ENCODE measurements at places on chromosomes 2 and 18.

DNA sequence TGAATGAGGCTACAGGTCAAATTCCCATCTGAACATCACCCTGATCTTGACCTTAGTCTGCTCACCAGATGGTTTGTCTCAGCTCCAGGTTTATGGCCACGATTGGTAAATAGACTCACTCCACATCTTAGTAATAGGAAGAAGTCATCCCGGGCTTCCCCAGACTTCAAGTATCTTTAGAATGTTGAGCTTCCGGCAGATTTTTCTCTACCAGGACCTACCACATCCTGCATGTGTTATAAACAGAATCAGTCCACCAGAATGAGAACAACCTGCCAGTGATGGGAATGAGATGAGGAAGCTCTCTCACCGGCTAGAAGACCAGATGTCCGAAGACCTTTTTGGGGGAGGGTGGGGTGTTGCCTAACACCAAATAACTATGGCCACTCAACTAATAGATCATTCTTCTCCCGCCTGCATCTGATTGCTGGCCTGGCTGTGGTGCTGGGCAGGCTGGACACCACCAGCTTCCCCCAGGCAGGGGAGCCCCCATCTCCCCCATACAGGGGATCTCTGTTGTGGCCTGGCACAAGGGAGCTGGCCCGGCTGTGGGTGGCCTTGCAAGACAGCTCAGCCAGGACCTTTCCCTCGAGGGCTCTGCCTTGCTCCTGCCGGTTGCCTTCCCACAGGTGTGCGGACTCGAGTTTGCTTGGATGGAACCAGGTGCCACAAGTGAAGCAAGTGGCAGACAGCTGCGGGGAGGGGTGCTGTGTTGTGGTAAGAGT lies 88.5 kb downstream of the SH3RF3 start:
- DNase-seq, result no peak

- DNase-seq, result no peak
Measured at GRCh38 chr18:11095674-11096293, 53.6 kb downstream of the PIEZO2 start.

GRCh38 chr2:165582409-165582808 lies 112.9 kb downstream of the CSRNP3 start:
- no peak for DNase-seq

DNA sequence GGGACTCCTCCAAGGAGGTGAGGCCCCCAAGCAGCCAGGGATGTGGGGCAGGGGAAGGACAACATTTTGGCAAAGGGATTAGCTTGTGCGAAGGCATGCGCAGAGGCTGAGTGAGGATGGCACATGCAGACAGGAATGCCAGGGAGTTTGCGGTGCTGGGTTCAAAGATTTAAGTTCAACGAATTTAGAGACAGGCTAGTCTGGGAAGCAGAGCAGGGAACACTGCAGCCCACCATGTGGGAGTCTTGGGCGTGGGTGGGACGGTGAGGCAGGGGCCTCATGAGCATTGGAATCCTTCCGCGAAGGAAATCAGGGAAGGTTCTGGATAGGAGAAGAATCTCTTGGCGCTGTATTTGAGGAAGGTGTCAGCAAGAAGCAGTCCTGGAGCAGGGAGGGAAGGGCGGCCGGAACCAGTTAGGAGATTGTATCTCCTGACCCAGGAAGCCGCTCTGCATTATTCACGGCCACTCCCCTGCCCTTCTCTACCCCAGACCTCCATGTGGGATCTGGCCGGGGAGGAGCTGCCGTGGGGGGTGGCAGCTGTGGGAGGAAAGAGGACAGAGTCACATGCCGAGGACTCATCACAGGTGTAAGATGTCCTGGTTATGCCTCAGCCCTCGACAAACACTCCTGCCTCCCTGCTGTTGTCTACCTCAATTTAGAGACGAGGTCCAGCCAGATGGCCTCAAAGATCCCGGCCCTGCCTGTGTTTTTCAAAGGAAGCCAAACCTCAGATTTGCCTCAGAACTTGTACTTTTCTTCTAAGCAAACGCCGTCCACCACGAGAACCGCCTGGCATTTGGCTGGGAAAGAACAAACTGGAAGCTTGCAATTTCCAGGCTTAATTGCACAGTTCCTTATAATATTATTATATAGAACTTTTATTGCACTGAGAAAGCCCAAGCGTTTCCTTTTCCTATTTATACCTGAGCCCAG lies 123.7 kb upstream of the SMAD2 start:
- no peak for DNase-seq

DNA sequence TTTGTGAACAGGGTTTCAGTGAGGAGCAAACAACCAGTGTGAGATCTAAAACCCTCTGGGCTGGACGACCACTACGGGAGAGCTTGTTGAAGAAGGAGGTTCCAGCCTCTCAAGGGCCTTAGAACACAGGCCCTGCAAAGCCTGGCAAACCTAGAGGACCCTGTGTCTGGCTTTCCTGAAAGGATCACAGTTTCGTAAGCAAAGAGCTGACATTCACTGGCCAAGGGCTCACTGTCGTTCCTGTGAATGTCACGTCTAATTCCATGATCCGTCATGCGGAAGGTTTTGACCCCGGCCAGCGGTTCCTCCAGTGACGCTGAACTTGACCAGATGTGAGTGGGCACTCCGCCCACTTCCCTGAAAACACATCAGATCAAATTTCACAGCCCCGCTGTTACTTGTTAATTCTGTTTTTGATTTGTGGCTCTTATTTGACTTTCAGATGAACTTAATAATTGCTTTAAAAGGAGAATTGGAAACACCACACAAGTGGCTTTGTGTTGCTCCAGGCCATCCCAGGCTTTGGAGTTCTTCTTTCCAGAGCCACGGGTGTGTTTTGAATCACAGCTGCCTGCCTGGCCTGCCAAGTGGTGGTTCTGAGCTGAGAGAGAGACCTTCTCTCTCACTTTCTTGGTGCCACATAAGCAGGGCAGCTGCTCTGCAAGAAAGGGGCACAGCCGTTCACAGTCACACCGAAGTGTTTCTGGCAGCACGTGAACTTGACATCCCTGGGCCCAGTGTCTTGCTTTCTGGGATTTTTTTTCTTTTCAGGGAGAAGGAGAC lies 308.4 kb downstream of the NDUFA10 start:
- DNase-seq, result no peak
